ENCODE measurements at places on chromosomes 5 and 9. TPM values are rescaled to one million over a fixed set of nuclear protein-coding genes. Genes with fewer than 3 reads are reported as not detected.

ABCA2 gene
- total RNA-seq, result 20.0 TPM

CDX1 gene
- total RNA-seq, result 0.09 TPM

SH3TC2 gene
- 0.65 TPM for total RNA-seq

FBXO38 gene
- total RNA-seq, result 54.6 TPM

UHRF2 gene
- 46.5 TPM for total RNA-seq

TMEM232 gene
- 3.4 TPM for total RNA-seq

CCDC183 gene
- 0.28 TPM for total RNA-seq

AQP7 gene
- 0.09 TPM for total RNA-seq

FAM221B gene
- total RNA-seq, result not detected

C1QTNF2 gene
- total RNA-seq, result 0.28 TPM

WNK2 gene
- not detected for total RNA-seq

SAXO1 gene
- total RNA-seq, result under 0.01 TPM

DMRT3 gene
- total RNA-seq, result not detected

ADAMTS16 gene
- 0.18 TPM for total RNA-seq

HMHB1 gene
- not detected for total RNA-seq

PITX1 gene
- total RNA-seq, result 208 TPM

TMEM250 gene
- 24.7 TPM for total RNA-seq

HAUS6 gene
- total RNA-seq, result 9.2 TPM

IL7R gene
- total RNA-seq, result 6.4 TPM

PCDHGA10 gene
- total RNA-seq, result 4.3 TPM

THG1L gene
- 45.7 TPM for total RNA-seq

SLC25A2 gene
- total RNA-seq, result 0.18 TPM

PFN3 gene
- not detected for total RNA-seq

PTGES gene
- 108 TPM for total RNA-seq

QRFP gene
- total RNA-seq, result not detected

CTSV gene
- 0.37 TPM for total RNA-seq

CDH9 gene
- 0.18 TPM for total RNA-seq

PNPLA7 gene
- total RNA-seq, result 1.1 TPM

PCDHAC1 gene
- 0.18 TPM for total RNA-seq

TXNDC8 gene
- not detected for total RNA-seq

IFNA13 gene
- not detected for total RNA-seq

ZBED3 gene
- total RNA-seq, result 0.28 TPM

Measured in smooth muscle cell of bladder (primary cell).